Esophagus squamous epithelium (tissue), 5 donors: ENCODE measurements at places on chromosomes 16 and 17.
A peak's percentile ranks its signal among the peaks of the same experiment; 100 is the strongest.

GRCh38 chr16:80440667-80441066 is 100.1 kb upstream of the DYNLRB2 start:
- DNase-seq = no peak

- no peak for DNase-seq
These were observed 9.0 kb upstream of the CDRT15 start for GRCh38 chr17:14245629-14246028.

DNA sequence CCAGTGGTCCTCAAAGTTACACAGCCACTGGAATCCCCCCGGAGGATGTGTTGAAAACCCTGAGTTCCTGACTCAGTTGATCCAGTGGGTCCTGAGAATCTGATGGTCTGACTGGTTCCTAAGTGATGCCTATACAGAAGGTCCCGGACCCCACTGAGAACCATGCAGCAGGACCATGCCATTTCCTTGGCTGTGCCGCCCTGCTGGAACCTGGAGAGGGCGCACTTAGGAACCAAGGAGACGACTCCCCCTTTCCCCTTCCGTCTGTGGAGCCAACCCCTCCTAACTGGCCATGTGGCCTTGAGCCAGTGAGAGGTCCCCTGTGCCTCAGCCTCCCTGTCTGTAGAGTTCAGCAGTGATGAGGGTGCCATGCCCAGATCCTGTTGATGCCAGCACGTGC is 22.0 kb downstream of the C16orf74 start:
- no peak for DNase-seq

- DNase-seq = no peak
These were observed 14.9 kb downstream of the SETD6 start for GRCh38 chr16:58530179-58530578.

DNA sequence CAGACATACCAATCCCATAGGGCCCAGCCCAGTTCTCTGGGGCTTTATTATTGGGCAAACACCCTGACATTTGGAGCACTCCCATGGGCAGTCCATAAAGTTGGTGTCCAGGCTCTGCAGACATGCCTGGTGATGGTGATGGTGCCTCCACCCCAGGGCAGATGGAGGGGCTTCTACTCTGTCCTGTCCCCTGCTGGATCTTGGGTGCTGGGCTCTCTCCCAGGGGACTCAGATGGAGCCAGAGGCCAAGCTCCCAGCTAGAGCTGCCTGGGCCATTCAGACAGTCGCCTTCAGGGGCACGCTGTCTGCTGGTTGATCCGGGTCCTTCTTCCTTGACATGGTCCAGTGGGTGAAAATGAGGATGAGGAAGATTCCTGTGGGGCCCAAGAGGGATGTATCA is 10.6 kb downstream of the CDH16 start:
- DNase-seq = no peak

DNA sequence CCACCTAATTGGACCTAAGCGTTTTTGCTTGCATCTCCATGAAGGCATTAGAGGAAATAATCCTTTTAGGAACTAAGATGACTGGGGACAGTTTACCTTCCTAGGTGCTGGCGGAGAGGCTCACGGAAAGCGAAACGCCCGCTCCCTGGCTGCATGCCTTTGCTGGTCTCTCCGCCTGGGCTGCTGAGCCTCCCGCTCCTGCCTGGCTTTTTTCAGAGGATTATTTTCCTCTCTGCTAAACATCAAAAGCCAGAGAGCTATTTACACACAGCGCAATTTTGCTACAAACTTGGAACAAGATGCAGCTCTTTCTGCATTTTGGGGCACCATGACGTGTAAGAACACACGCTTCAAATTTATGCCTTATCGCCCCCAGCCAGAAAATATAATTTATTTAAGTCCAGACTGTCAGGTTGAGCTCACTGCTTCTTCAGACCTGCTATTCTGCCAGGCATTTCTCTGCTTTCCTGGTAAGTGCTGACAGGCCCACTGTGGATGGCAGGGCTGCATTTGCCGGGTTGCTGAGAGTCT is 124.4 kb downstream of the SPACA3 start:
- DNase-seq = no peak

DNA sequence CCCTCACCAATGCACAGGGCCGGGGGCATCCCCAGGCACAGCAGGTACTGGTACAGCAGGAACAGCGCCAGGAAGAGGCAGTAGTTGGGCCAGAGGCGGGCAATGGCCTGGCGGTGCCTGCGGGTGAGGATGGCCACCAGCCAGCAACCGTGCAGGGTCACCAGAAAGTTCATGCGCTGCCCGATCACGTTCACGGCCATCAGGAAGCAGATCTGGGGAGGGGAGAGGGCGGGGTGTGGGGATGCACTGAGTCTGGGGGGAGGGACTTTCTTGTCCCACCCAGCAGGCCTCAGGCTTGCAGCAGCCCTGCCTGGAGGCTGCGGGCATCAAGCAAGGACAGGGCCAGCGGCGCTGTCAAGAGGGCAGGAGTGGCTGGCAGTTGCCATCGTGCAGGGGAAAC is 25.4 kb downstream of the CTU2 start:
- peak; percentile 84 for DNase-seq

DNA sequence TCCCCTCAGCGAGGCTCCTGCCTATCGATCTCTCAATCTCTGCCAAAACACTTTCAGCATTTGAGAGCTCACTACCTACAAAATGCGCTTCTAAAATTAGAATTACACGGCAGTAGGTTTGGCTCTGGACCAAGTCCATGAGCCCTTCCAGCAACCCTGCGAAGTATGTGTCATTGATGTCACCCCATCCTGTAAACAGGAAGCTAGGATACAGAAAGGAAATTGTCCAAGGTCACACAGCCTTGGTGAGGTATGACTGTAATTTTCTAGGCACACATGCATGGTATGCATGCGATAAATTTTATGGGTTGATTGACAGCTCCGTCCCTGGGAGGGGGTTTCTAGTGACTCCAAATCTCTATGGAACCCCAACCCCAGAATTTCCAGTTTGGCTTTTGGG is 330.3 kb upstream of the CDH5 start:
- DNase-seq = no peak

DNA sequence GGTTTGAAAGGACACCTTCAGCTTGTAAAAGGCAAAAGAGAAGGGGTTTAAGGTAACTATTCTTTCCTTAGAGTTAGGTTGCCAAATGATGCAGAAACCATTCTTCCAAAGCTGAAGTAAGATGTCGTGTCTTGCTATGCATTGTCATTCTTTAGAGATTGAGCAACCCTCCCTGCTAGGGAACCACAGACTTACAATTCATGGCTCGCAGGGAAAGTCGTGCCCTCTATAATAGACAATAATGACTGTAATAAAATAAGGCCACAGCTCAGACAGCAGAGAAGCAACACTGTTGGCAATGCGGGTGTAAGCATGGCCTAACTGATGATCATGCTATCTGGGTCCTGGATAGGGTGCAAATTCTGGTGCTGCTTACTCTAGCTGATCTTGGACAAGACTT is 129.6 kb upstream of the CDH13 start:
- no peak for DNase-seq

- no peak for DNase-seq
These were observed 46.3 kb downstream of the CCDC42 start for GRCh38 chr17:8698162-8698971.

GRCh38 chr16:74718140-74718539 is 17.5 kb upstream of the MLKL start:
- no peak for DNase-seq

DNA sequence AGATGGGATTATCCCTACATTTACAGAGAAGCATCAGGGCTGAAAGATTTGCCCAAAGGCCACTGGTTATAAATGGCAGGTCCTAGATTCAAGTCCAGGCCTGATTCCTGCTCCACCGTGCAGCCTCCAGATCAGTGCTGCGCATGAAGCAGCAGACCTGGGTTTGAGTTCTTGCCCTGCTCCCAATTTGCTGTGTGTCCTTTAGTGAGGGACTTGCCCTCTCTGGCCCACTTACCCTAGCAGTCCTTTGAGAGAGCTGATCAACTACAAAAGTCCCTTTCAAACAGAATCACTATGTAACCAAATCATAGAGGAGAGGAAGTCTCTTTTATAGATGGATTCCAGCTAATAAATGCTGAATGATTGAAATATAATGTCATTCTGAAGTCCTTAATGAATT is 200.4 kb downstream of the RAB11FIP4 start:
- no peak for DNase-seq

- no peak for DNase-seq
These were observed 10.9 kb upstream of the ZFHX3 start for GRCh38 chr16:73058616-73059409.

- no peak for DNase-seq
These were observed 214.2 kb upstream of the MON1B start for GRCh38 chr16:76976756-76977155.

- DNase-seq = no peak
These were observed 45.3 kb upstream of the CORO6 start for GRCh38 chr17:29667969-29668368.

- no peak for DNase-seq
These were observed 83.6 kb downstream of the VAT1L start for GRCh38 chr16:77871932-77872331.

DNA sequence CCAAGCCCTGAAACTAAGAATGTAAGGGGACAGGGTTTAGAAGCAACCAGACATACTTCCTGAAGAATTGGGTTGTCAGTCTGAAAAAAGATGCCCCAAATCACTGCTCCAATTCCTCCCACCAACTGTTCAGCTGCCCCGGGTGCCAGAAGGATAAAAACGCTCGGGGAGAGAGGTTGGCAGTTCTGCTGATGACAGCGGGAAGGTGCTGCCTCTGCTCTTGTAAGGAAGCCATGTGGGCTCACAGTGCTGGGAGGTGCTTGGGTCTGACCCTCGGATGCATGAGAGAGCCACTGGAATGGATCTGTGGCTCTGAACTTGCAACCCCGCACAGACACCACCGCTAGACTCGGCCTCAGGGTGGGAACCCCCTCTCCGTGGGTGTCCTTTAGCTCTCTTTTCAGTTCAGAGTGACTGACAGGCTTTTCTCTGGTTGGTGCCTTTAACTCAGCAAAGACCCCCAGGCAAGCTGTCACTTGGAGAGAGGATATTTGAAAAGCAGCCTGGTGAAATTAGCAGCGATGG is 364.8 kb upstream of the RBFOX1 start:
- no peak for DNase-seq

DNA sequence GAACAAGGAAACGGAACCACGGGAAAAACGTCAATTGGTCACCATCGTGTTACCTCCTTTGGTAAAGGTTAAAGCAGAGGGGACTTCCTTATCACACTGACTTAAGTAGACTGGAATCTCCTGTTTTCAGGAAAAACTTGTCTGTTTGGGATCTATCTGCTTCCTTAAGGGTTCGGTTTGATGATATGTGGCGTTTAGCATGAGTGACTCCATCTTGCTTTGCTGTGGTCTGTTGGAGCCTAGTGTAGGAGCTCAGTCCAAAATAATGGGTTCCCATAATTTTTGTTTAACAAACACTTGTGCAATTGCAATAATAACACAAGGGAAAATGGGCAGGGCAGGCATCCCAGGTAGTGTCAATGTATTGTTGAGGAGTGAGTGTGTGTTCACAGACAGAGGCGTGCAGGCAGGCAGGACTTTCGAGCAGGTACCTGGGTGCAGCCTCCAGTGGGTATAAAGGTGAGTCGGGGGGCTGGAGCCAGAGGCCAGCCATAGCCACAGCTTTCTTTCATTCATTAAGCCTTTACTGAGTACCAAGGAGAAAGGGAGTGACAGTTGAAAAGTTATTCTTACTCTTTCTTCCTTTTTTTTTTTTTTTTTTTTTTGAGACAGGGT is 4.3 kb upstream of the ENGASE start:
- no peak for DNase-seq

- DNase-seq = no peak
These were observed 1.6 kb upstream of the MRC2 start for GRCh38 chr17:62625870-62626200.

DNA sequence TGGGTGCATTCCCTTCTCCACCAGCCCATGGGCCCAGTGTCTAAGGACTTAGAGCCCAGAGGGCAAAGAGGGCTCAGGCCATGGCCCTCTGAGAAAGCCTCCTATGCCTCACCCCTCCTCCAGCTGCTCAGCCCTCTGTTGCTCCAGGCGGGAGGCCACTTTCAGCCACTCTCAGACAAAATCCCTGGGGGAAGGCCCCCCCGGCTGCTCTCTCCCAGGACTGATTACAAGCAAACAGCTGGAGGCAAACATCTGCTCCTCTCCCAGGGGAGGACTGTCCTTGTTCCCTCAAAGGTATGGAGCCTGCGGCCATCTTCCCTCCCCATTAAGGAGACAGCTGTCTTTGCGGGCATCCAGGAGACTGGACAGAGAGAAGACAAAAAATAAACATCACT is 54.9 kb upstream of the DLX4 start:
- DNase-seq = no peak

DNA sequence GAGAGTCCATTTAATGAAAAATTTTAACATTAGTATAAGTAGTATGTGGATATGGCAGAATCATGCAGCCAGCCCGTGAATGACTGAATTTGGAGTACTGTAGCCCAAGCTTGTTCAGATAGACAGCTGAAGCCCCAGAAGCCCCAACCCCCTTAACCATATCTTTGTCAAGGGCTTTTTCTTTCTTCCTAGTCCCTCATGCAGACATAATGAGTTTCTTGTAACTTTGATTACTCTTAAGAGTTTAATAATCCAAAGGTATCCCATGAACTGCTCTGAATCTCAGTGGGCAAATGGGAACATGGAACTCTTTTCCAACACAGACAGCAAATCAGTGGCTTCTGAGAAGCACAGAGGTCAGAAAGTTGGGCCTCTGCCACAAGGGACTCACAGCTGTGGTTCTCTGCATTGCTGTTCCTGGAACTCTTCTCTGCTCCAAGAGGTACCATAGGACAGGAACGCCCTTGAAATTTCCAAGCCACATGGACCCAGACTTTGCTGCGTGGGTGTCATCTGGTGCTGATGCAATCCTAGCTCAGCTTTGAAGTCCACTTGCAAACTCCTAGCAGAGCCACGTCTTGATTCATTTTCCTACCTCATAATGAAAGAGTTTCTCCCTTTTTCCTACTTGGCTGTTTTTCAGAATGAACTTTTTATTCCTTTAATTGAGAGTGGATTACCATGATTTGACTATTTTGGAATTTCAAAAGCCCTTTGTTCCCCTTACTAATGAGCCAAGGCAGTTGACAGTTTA is 18.1 kb downstream of the LYRM1 start:
- no peak for DNase-seq

- DNase-seq = no peak
These were observed 18.5 kb downstream of the FAM117A start for GRCh38 chr17:49745175-49746139.

- DNase-seq = no peak
These were observed 14.4 kb upstream of the EEF2K start for GRCh38 chr16:22191532-22192260.

DNA sequence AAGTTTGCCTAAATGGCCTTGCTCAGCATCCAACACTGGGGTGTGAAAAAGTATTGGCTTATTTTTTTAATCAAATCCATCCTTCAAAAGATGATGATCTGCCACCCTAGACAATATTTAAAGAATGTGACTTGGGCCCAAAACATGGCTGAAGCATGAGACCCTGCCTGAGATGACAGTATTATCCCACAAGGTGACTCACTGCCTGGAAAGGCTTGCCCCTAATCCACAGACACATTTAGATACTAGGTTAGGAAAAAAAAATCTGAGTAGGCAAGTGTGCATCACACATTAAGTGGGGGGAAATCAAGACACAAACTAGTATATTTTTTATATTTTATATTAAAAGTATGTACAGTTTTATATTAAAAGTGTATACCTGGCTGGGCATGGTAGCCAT is 38.4 kb downstream of the TOM1L2 start:
- DNase-seq = no peak

GRCh38 chr16:50396761-50397535 is 28.2 kb upstream of the BRD7 start:
- no peak for DNase-seq

- DNase-seq = no peak
These were observed 654 bp downstream of the LASP1 start for GRCh38 chr17:38870259-38871165.
